ENCODE measurements at places on chromosomes 7 and 10.

DNA sequence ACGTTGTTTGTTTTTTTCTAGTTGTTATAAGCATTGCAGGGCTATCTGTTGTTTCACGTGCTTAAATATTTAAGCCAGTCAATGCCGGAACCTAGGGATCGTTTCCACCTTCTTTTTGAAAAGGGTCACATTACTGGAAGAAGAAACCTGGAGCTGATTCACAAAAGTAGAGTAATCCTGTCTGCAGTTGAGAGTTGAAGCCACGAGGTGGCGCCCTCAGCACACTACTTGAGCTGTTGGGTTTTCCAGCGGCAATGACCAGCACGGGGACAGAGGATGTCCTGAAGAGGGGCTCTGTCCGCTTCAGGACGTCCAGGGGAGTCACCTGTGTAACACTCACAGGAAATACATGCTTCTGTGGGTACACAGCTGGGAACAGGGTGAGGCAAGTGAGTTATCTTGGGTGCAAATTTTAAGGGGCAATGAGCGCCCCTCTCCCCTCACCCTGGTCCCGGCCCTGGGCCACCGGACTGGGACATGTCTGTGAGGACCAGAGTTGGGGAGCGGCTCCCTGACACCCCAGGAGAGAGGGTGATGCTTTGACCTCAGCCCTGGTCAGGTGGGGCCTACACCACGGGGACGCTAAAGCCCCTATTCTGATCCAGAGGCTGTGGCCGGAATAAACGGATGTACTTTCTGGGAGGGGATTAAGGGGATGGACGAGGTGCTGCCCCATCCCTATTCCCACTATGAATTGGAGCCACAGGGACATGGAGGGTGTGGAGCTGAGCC, 26.3 kb upstream of the WDFY4 start:
- peak; percentile 90 for DNase-seq

DNA sequence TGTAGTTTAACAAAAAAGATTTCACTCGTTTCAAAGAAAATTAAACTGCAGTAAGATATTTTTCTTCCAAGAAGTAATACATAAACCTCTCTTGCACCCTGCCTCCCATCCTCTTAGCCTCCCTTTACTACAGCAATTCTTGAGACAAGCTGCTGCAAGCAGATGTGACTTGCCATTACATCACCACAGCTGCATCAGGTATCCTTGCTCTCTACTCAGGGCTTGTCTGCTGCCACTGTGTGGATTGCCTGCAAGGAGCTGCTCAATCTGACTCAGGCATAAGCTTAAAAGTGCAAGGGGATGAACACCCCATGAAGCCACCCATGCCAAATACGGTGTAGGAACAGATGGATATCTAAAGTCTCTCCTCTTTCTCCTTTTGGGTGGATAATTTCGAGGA, 609.9 kb downstream of the DNAJB9 start:
- no peak for DNase-seq

DNA sequence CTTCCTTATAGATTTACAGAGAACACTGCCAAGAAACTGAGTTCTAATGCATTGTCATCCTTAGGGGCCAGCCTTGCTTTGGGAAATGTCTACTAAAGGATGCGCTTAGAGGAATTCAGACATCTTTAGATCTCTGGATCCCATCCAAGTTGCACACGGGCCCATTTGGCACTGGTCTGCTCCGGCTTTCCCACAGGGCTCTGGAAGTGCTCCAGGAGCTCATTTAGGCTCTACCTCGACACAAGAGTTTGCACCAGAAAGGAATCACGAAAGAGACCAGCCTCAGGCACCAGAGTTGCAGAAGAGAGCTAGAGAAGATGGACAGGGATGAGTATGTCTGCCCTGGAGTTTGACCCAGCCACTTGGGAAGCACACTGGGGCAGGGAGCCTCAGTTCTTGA, 150.1 kb upstream of the TMEM72 start:
- no peak for DNase-seq

DNA sequence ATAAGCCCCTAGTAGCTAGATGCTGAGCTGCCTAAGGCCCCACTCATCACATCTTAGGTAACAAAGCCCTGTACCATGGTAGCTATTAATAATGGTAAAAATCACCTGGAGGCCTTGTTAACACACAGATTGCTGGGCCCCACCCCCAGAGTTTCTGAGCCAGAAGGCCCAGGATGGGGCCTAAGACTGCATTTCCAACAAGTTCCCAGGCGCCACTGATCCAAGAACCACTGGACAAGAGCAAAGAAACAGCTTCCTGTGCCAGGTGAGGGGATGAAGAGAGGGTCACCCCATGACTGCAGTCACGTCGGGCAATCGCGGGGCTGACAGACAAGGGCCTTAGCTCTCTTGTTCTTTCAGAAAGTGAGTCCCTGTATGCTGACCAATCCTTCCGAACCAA, 46.8 kb downstream of the ACSM6 start:
- DNase-seq: peak; percentile 48

DNA sequence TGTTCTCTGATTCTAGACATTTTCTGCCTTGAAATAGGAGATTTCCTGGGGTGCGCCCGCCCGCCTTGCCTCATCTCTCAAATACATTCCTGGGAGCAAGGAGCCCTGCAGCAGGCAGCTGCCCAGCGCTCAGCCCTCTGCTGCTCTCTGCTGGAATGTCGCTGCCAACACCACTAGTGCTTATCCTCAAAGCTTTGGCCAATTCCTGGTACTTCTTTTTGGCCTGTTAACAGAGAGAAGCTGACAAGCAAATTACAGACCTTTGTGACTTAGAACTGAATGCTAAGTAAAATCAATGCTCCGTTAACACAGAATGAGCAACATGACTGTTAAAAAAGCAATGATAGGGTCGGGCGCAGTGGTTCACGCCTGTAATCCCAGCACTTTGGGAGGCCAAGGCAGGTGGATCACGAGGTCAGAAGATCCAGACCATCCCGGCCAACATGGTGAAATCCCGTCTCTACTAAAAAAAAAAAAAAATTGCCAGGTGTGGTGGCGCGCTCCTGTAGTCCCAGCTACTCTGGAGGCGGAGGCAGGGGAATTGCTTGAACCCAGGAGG, 41.9 kb upstream of the SYPL1 start:
- DNase-seq: peak; percentile 87

GRCh38 chr7:48011951-48012350, 17.0 kb downstream of the SUN3 start:
- no peak for DNase-seq

GRCh38 chr10:125611756-125612155, 71.2 kb downstream of the TEX36 start:
- DNase-seq: no peak

DNA sequence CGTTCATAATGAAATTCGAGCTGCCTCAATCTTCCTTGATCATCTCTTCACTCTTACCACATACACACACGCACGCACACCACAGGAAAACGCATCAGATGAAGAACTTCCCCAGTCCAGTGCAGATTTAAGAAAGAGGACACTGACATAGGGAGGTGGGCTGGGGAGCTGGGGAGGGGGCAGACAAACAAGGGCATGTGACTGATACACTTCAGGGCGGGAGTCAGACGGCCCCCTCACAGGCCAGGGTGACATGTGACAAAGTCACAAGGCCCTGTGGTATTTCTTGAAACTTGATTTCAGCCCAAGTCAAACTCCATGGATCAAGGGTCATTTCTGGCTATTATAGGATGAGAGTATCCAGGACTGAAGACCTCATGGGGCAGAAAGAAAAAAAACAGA, 82.6 kb downstream of the KCNMA1 start:
- no peak for DNase-seq

DNA sequence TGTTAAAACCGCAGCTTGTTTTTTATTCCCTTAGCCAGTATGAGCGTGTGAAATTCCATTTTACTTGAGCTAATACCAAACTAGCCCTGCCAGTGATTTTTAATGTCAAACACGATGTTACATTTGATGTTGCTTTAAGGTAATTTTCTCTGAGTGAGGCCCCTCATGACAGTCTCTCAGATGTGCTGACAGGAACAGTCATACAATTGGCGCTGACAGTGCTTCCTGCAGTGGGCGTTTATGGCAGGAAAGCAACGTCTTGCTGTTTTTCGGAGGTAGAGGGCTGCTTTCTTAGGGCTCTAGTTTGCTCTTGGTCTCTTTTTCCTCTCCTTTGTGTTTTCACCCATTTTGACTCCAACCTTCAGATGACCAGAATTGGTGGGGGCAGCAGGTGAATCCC, 19.3 kb downstream of the PON1 start:
- DNase-seq: no peak

GRCh38 chr10:62742536-62743061, 61.9 kb upstream of the ADO start:
- no peak for DNase-seq

GRCh38 chr7:99289185-99289584, 16.5 kb downstream of the MYH16 start:
- DNase-seq: no peak

- DNase-seq: no peak
Measured at GRCh38 chr7:95623788-95624187, 27.5 kb upstream of the PDK4 start.

- no peak for DNase-seq
Measured at GRCh38 chr10:111200505-111201186, 123.8 kb downstream of the ADRA2A start.

Data from right atrium auricular region (tissue), 2 donors.